ENCODE measurements at places on chromosomes 7 and 10. TPM values are rescaled to one million over a fixed set of nuclear protein-coding genes. Genes with fewer than 3 reads are reported as not detected.
A peak's percentile ranks its signal among the peaks of the same experiment; 100 is the strongest.

DNA sequence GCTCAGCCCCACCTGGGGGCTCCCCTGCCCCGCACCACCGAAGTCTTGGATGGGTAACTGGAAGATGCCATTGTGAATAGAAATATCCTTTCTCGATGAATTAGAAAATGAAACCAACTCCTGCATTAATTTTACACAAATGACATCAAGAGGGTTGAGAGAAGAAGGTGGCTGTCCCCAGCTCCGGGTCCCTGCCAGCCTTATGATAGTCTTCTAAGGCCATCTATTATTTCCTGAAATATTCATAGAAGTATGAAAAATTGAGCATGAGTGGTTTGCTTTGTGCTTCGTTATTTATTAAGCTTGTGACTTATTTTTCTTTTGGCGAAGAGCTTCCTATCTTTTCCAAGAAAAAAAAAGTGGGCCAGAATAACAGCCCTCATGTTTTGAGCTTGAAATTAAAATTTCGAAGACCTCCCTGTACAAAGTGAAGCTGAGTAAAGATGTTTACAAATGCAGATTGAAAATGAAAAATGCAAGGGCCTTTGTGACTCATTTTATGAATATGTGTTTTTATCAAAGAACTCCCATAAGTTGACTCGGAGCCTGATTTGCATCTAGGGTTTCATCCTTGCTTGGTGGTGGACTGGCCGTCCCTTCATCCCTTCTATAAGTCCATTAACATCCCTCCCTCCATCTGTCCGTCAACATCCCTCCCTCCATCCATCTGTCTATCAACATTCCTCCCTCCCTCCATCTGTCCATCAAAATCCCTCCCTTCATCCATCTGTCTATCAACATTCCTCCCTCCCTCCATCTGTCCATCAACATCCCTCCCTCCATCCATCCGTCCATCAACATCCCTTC, 20.5 kb upstream of the CFAP46 start:
- peaks cover 26% of the 10 kb centered on the region for H3K4me1 ChIP-seq
- peaks cover 24% of the 10 kb centered on the region for H3K27me3 ChIP-seq
- H3K36me3 ChIP-seq: no peaks in the 10 kb centered on the region
- peak overlapping the region; percentile 64 for H3K4me3 ChIP-seq
- peak overlapping the region; percentile 36 for H3K27ac ChIP-seq

DNA sequence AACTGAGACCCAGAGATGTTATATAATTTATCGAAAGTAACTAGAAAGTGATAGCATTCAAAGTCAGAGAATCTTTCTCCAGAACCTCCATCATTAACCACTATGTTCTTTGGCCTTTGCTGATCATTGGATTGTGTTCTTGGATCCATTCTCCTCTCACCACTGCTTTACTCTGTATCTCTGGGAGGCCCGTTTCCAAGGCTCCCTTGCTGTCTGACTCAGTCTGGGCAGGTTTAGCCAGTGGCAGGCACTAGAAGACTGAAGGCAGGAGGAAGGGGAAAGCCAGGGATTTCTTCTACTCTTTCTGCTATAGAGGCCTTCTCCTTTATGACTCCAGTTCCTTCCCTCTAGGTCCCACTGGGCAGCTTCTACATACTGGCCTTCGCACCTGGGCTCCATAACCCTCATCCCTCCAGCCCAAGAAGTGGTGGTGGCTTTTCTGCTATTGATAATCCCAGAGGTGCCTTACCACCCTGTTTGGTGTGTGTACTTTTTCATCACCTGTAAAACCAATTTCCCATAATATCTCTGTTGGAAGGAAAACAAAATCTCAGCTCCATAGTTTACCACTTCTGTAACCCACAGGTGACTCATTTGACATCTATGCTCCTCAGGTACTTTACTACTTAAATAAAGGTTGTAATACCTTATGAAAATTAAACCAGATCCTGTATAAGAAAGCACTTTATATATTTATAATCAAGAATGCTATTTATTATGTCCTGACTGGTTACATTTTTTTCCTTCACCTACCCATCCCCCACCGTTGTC, 36.0 kb downstream of the BCAP29 start:
- H3K4me1 ChIP-seq: no peaks in the 10 kb centered on the region

DNA sequence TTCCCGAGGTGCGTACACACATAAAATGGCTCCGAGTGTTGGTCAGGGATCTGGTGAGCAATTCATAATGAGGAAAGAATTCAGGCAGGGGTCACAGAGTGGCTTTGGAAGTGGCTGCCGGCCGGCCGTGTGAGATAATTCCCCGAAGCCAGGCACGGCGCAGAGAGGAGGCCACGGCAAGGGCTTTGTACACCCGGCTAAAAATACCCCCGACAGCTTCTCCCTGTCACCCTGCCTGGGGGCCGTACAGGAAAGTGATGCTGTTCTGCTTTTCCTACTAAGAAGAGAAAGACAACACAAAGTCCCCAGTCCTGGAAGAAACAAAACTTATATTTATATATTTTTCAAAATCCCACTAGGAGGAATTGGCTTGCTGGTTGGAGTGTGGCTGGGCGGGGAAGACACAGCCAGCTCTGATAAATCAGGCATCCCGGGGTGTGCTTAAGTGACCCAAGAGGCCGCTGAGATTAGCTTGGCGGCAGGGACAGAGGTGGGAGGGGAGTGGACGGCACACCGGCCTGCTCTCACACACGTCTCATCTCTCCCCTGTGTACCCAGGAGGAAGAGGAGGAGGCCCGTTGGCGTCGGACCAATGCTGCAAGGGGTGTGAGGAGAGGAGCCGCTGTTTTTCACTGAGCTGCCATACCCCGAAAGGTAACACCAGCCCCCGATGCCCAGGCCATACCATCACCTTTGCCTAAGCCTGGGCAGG, 70.5 kb downstream of the ZMIZ1 start:
- H3K27me3 ChIP-seq: no peaks in the 10 kb centered on the region
- peaks cover 17% of the 10 kb centered on the region for H3K36me3 ChIP-seq
- H3K4me1 ChIP-seq: peaks cover 97% of the 10 kb centered on the region

DNA sequence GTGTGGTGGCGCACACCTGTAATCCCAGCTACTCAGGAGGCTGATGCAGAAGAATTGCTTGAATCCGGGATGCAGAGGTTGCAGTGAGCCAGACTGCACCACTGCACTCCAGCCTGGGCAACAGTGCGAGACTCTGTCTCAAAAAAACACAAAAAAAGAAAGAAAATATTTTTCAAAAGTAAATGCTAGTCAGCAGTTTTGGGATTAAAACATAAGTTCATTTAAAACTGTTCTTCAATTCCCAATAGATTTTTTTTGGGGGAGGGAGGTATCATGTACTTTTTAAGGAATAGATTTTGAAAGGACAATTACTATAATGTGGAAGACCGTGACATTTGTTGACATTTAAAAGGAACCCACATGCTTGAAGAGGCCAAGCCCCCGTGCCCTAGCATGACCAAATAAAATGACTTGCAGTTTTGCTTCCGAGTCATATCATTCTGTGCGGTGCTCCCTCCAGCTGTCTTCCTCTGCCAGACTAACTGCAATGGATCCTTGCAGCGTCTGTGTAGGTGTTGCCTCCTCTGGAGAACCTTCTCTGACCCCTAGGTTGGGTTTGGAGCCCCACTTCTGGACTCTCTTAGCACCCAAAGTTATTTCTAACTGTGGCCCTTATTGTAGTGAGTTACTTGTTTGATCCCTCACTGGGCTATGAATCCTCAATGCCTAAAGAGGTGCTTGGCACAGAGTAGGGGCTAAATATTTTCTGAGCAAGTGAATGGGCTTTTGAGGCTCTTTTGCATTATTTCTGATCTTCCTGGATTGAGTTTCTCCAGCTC, 17.4 kb upstream of the HPS1 start:
- H3K4me1 ChIP-seq: peaks cover 32% of the 10 kb centered on the region
- no peak for DNase-seq
- H3K27me3 ChIP-seq: no peaks in the 10 kb centered on the region
- H3K4me3 ChIP-seq: no peak overlapping the region

DNA sequence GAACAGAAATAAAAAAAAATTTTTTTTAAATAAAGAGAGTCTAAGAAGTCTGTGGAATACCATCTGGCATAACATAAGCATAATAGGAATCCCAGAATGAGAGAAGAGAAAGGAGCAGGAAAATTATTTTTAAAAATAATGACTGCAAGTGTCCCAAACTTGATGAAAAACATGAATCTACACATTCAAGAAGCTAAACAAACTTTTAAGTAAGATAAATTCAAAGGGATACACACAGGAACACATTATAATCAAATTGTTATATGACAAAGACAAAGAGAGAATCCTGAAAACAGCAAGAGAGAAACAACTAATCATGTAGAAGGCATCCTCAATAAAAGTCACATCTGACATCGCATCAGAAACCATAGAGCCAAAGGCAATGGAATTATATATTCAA, 30.9 kb downstream of the SMURF1 start:
- H3K4me3 ChIP-seq: no peak overlapping the region
- H3K27me3 ChIP-seq: no peaks in the 10 kb centered on the region
- H3K36me3 ChIP-seq: no peaks in the 10 kb centered on the region
- H3K27ac ChIP-seq: no peak overlapping the region
- H3K4me1 ChIP-seq: peaks cover 37% of the 10 kb centered on the region

LRGUK gene
- 0.47 TPM for total RNA-seq

DNA sequence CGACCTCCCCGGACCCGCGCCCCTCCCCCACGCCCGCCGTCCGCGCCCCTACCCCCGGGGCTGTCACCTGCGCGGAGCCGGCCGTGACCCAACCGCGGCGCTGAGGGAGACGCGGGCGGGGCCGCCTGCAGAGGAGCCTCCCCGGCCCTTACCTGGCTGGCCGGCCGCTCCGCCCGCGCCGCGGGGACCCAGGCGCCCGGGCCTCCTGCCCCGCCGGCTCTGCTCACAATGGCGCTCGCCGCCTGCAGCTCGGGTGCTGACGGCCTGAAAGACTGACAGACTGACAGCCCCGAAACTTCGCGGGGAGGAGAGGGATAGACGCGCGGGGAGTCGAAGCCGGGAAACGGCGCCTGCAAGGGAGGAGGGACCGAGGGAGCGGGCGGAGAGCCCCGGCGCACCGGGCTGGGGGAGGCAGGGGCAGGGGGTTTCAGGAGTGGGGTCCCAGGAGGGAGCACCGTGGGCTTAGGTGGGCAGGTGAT, 393 bp downstream of the ZNF467 start:
- H3K27ac ChIP-seq: peak overlapping the region; percentile 78
- DNase-seq: no peak
- H3K27me3 ChIP-seq: no peaks in the 10 kb centered on the region
- H3K4me3 ChIP-seq: peak overlapping the region; percentile 48
- peaks cover 50% of the 10 kb centered on the region for H3K4me1 ChIP-seq

TFR2 gene
- total RNA-seq: not detected

ADAM12 gene
- total RNA-seq: 0.11 TPM

- H3K36me3 ChIP-seq: no peaks in the 10 kb centered on the region
- H3K4me1 ChIP-seq: no peaks in the 10 kb centered on the region
- no peak overlapping the region for H3K27ac ChIP-seq
- H3K27me3 ChIP-seq: no peaks in the 10 kb centered on the region
- H3K4me3 ChIP-seq: no peak overlapping the region
Measured at GRCh38 chr7:115910541-115911164, 119.9 kb downstream of the TFEC start.

ATRNL1 gene
- 9.2 TPM for total RNA-seq

DNA sequence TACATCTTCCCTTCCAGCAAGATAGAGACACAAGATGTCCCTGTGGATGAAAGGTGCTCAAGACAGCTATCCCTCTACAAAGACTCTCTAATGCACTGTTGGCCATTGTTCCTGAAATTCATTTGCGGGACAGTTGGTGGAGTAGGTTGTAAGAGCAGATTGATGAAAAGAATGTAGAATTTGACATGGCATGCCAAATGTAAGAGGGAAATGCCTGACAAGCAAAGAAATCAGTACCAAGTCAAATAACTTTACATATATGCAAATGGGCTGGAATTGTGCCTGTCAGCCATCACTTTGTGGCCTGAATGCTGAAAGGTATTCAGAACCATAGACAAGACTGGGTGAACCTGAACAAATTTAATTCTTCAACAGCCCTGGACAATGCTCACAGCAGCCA, 120.3 kb upstream of the FAM204A start:
- no peaks in the 10 kb centered on the region for H3K4me1 ChIP-seq
- peaks cover 48% of the 10 kb centered on the region for H3K27me3 ChIP-seq
- no peak overlapping the region for H3K4me3 ChIP-seq
- H3K36me3 ChIP-seq: no peaks in the 10 kb centered on the region
- no peak for DNase-seq

DNA sequence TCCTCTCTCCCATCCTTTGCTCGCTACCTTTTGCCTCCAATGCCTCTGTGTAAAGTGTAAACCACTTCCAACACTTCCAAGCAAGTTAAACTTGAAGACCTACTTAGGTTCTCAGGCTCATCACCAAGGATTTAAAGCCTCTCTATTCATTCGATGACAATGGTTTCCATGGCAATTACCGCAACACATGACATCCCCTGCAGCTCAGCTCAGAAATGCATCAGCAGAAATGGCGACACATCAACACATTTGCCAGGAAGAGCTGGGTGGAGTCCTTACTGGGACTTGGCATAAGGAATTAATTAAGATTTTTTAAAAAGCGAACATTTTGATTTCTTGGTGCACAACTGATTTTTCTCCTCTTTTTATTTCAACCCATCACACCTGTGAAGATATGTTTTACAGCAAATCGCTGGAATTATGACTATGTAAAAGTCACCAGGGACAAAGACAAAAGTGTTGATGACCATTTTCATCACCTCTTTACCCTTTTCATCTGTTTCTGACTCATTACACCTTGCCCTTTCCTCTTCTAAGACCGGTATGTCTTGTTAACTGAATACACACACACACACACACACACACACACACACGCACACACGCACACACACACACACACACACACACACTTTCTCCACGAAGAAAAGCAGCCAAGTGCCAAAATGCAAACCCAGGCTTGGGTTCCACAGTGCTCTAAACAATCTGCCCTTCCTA, 453.4 kb upstream of the CELF2 start:
- no peak overlapping the region for H3K27ac ChIP-seq
- no peak overlapping the region for H3K4me3 ChIP-seq
- no peak for DNase-seq
- H3K27me3 ChIP-seq: no peaks in the 10 kb centered on the region
- no peaks in the 10 kb centered on the region for H3K36me3 ChIP-seq

GRCh38 chr7:106599343-106599698, 61.6 kb downstream of the CCDC71L start:
- H3K27me3 ChIP-seq: no peaks in the 10 kb centered on the region
- no peak overlapping the region for H3K4me3 ChIP-seq
- H3K4me1 ChIP-seq: no peaks in the 10 kb centered on the region
- no peak for DNase-seq
- H3K36me3 ChIP-seq: no peaks in the 10 kb centered on the region

CRHR2 gene
- 0.81 TPM for total RNA-seq

NOS3 gene
- 10.0 TPM for total RNA-seq

FEZF1 gene
- not detected for total RNA-seq

MSMB gene
- not detected for total RNA-seq

IFIT3 gene
- total RNA-seq: 15.3 TPM

- no peak overlapping the region for H3K4me3 ChIP-seq
- peak overlapping the region; percentile 67 for H3K27ac ChIP-seq
- no peaks in the 10 kb centered on the region for H3K36me3 ChIP-seq
- no peaks in the 10 kb centered on the region for H3K4me1 ChIP-seq
- no peak for DNase-seq
Measured at GRCh38 chr7:108310351-108310750, 145.9 kb downstream of the NRCAM start.

Data from heart right ventricle (tissue), 16 donors.